HCT116 (cell line): ENCODE measurements at places on chromosomes 1 and 21. TPM values are rescaled to one million over a fixed set of nuclear protein-coding genes. Genes with fewer than 3 reads are reported as not detected.
A peak's percentile ranks its signal among the peaks of the same experiment; 100 is the strongest.

AGT gene
- total RNA-seq: 0.93 TPM

DNA sequence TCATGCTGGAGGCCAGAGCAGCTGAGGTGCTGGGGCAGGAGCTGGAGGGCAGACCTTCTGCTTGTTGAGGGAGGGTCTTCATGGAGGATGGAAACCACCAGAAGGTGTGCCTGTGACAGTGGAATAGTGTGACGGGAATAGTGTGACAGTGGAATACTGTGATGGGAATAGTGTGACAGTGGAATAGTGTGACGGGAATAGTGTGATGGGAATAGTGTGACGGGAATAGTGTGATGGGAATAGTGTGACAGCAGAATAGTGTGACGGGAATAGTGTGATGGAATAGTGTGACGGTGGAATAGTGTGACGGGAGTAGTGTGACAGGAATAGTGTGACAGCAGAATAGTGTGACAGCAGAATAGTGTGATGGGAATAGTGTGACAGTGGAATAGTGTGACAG is 325.1 kb downstream of the HHAT start:
- H3K27ac ChIP-seq: no peak overlapping the region
- H3K36me3 ChIP-seq: no peaks in the 10 kb centered on the region
- H3K4me3 ChIP-seq: no peak overlapping the region
- DNase-seq: peak; percentile 7
- H3K27me3 ChIP-seq: peaks cover 13% of the 10 kb centered on the region; the same call in 1 of the 2 replicates
- no peaks in the 10 kb centered on the region for H3K4me1 ChIP-seq

LCE2B gene
- total RNA-seq: not detected

- H3K36me3 ChIP-seq: no peaks in the 10 kb centered on the region
- no peak for DNase-seq
- H3K27me3 ChIP-seq: no peaks in the 10 kb centered on the region
- no peak overlapping the region for H3K27ac ChIP-seq
- H3K4me1 ChIP-seq: no peaks in the 10 kb centered on the region
Measured at GRCh38 chr1:71944006-71944405, 338.3 kb downstream of the NEGR1 start.

DNA sequence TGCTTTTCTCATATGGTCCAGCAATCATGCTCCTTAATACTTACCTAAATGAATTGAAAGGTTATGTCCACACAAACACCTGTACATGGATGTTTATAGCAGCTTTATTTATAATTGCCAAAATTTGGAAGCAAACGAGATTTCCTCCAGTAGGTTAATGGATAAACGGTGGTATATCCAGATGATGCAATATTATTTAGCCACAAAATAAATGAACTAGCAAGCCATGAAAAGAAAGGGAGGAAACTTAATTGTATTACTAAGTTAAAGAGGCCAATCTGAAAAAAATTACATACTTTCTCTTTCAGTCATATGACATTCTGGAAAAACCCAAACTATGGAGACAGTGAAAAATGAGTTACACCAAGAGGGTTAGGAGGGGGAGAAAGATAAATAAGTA is 76.3 kb upstream of the LRRC7 start:
- H3K27ac ChIP-seq: no peak overlapping the region
- H3K27me3 ChIP-seq: no peaks in the 10 kb centered on the region
- H3K36me3 ChIP-seq: no peaks in the 10 kb centered on the region
- no peak overlapping the region for H3K4me3 ChIP-seq
- no peak for DNase-seq

GRCh38 chr1:84406346-84406861 is 8.1 kb downstream of the DNASE2B start:
- H3K27ac ChIP-seq: peak overlapping the region; percentile 55
- H3K4me3 ChIP-seq: no peak overlapping the region
- H3K27me3 ChIP-seq: no peaks in the 10 kb centered on the region
- no peaks in the 10 kb centered on the region; the same call in 1 of the 2 replicates for H3K36me3 ChIP-seq

CDC42BPA gene
- total RNA-seq: 44.0 TPM

DNA sequence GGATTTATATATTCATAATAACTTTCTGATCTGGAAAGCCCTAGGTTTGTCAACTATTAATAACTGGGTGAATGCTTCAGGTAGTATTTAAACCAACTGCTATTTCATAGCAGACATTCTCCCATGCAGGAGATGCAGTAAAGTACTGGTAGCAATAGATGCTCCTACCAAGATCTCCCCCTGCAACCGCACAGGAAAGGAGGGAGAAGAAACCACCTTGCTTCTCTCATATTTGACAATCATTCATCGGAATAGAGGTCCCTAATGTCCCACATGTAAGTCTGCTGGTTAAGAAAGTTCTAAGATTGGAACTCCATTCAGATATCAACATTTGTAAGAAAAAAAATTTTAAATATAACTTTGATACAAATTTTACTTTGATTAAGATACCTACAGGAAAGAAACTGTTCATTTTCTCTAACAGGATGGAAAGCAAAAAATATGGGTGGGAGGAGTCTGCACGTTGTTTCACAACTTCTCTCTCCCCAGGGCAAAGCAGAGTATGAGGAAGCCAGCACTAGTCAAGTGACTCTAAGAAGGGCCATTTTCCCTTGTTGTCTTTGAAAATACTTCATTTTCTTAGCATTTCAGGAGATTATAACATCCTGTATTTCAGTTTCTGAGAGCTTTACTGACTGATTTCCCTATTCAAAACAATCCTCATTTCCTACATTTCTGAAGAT is at the start of gene PYHIN1:
TSS of gene PYHIN1 (plus strand) at position 498 of the 683 bp plus-strand sequence. CDS start 5,359 bp downstream, outside the sequence.
- H3K27ac ChIP-seq: no peak within 1 kb of the TSS
- no peaks in the 10 kb centered on the region for H3K27me3 ChIP-seq
- H3K4me3 ChIP-seq: no peak within 1 kb of the TSS
- H3K4me1 ChIP-seq: no peaks in the 10 kb centered on the region

NUAK2 gene
- total RNA-seq: 3.0 TPM

GRCh38 chr21:15064576-15065391 is at the start of gene NRIP1:
NRIP1 (minus strand) TSS chr21:15065000; CDS start chr21:14968192, 96,808 bp downstream.
- H3K27ac ChIP-seq: peak within 1 kb of the TSS; percentile 95
- peaks cover 42% of the 10 kb centered on the region for H3K4me1 ChIP-seq

DNA sequence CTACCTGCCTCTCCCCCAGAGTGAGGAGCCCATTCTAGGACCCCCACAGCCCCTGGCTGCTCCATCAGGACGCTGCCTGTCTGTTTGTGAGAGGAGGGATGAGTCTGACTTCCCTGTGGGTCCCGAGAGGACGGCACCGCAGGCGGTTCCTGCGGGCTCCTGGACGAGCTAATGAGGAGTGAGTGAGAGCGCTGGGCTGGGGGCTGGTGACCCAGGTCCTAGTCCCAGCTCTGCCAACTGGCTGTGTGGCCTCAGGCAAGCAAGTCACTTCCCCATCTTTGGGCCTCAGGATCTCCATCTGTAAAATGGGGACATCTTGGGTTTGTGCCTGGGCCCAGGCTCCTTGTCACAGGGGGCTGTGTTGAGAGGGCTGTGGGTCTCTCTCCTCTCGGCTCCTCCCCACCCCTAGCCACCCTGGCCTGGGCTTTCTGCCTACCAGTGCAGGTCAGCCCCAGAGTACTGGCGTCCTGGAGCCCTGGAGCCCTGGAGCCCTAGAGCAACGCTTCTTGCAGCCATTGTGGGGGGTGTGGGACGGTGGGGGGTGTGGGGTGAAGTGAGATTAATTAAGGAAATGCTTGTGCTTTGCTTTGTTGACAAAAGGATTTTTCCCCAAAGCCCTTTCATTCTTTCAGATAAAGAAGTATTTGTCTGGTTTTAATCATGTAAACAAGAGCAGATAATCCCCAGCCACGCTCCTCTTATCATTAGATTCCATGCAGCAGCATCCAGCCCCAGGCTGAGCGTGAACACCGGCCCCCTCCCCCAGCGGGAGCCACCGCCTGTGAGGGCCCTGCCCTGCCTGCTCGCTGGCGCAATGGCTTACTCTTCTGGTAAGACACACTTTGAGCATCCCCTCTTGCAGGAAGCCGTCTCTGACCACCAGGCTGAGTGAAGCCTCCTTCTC is 26.8 kb downstream of the SLC1A7 start:
- H3K27me3 ChIP-seq: no peaks in the 10 kb centered on the region
- H3K36me3 ChIP-seq: no peaks in the 10 kb centered on the region
- H3K4me1 ChIP-seq: no peaks in the 10 kb centered on the region; the same call in 1 of the 2 replicates

- no peak overlapping the region for H3K27ac ChIP-seq
- no peak overlapping the region for H3K4me3 ChIP-seq
- DNase-seq: no peak
- H3K27me3 ChIP-seq: no peaks in the 10 kb centered on the region
- H3K4me1 ChIP-seq: 0 out of 2 replicates have a peak, but pooled peaks cover 3% of the 10 kb centered on the region
- H3K36me3 ChIP-seq: no peaks in the 10 kb centered on the region
Measured at GRCh38 chr1:29563571-29563970, 327.2 kb downstream of the PTPRU start.

RGS18 gene
- not detected for total RNA-seq
